Right cardiac atrium (tissue), 5 donors: ENCODE measurements at places on chromosomes 7 and 10. TPM values are rescaled to one million over a fixed set of nuclear protein-coding genes. Genes with fewer than 3 reads are reported as not detected.

SRRM3 gene
- 21.8 TPM for total RNA-seq

DNA sequence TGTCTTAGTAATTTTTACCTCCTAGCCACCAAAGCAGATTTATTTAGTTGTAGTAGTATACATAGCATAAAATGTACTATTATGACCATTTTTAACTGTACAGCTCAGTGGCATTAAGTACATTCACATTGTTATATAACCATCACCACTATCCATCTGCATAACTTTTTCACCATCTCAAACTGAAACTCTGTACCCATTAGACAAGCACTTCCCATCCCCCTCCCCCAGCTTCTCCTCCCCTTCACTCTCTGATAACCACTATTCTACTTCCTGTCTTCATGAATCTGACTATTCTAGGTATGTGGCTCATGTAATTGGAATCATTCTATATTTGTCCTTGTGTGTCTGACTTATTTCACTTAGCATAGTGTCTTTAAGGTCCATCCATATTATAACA lies 71.9 kb downstream of the MRPL32 start:
- DNase-seq, result no peak

GRCh38 chr7:114722562-114722961 lies 199.3 kb upstream of the MDFIC start:
- DNase-seq, result no peak

- no peak for DNase-seq
These were observed 279.8 kb downstream of the SEC23IP start for GRCh38 chr10:120172356-120172755.

DNA sequence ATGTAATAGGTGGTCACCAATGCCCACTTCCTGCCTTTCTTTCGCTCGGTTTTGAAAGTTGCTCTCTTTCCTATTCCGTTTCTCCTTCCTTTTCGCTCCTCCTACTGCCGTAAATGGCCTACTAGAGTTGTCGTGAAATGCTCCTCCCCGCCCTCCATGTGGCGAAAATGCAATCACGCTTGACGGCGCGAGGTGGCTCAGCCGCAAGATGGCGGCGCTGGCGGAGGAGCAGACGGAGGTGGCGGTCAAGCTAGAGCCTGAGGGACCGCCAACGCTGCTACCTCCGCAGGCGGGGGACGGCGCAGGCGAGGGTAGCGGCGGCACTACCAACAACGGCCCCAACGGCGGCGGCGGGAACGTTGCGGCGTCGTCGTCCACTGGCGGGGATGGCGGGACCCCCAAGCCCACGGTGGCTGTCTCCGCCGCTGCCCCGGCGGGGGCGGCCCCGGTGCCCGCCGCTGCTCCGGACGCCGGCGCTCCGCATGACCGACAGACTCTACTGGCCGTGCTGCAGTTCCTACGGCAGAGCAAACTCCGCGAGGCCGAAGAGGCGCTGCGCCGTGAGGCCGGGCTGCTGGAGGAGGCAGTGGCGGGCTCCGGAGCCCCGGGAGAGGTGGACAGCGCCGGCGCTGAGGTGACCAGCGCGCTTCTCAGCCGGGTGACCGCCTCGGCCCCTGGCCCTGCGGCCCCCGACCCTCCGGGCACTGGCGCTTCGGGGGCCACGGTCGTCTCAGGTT lies at the start of gene TAF5:
TSS of gene TAF5 (plus strand) at position 195 of the 737 bp plus-strand sequence. CDS start at position 209, 14 bp downstream.
- DNase-seq, result peak; percentile 95
